ENCODE measurements at places on chromosomes 2 and 18.

- no peak for DNase-seq
These were observed 737.2 kb upstream of the HS6ST1 start for GRCh38 chr2:129055824-129056223.

DNA sequence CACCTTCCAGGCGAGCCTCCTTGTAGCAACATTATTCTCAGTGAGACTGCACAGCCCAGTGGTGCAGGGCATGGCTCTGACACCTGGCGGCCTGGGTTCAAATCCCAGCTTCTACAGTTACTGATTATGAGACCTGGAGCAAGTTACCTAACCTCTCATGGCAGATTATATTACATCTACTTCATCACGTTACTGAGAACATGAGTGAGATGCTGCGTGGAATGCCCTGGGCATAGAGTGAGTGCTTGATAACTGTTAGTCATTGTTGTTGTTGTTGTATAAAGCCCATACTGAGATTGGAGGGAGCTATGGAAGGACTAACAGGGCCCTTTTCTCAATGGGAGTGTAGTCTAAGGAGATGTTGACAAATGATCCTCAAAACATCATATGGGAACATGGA lies 18.7 kb downstream of the PLCD4 start:
- DNase-seq: no peak

DNA sequence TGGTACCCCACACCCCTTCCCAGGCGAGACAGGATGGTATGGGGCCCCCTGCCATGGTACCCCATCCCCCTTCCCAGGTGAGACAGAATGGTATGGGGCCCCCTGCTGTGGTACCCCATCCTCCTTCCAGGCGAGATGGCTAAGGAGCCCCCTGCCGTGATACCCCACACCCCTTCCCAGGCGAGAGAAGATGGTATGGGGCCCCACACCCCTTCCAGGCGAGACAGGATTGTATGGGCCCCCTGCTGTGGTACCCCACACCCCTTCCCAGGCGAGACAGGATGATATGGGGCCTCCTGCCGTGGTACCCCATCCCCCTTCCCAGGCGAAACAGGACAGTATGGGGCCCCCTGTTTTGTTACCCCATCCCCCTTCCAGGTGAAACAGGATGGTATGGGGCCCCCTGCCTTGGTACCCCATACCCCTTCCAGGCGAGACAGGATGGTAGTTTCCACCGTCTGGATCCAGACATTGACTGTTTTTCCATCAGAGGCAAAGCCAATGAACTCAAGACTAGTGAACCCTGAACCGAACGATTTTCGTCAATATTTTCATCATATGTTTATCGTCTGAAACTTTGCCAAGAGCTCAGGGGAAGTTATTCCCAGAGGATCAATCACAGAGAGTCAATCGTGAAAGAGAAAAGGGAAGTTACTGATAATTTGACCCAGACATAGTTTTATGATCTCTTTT lies 75.0 kb downstream of the MYCN start:
- DNase-seq: no peak

GRCh38 chr2:225468131-225468530 lies 68.6 kb downstream of the NYAP2 start:
- no peak for DNase-seq

DNA sequence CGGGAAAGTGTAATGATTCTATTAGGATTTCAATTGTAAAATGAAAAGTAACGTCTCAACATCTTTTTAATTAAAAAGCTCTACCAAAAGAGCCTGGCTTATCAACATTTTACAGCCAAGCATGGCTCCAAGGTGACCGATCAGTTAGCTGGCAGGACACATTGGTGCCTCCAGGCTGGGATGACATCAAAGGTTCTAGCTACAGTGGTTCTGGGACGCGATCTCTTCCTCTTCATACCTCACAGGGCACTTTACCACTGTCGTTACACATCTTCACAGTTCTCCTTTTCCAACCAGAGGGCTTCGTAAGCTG lies 693 bp downstream of the ORC2 start:
- DNase-seq: no peak

DNA sequence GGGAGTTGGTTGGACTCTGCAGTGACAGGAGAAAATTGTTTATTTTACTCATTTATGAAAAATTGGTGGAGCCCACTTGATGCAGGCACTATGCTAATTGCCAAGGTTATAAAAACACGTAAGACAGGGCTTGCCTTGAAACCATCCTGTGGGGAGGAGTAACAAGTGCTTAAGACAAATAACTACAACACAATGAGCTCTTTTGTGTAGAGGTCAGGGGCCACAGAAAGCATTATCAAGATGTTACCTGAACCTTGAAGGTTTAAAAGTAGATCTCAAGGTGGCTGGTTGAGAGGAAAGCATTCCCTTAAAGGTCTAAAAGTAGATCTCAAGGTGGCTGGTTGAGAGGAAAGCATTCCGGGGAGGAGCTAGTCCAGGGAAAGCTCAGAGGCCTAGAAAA lies 381.8 kb upstream of the POU3F3 start:
- DNase-seq: no peak

- no peak for DNase-seq
These were observed 35.6 kb upstream of the DYNC2LI1 start for GRCh38 chr2:43738257-43738656.

- DNase-seq: no peak
These were observed 631 bp downstream of the GYPC start for GRCh38 chr2:126656431-126657147.

GRCh38 chr2:69993708-69994107 lies 32.3 kb upstream of the ASPRV1 start:
- DNase-seq: no peak

- no peak for DNase-seq
These were observed 37.6 kb downstream of the PROC start for GRCh38 chr2:127455566-127456493.

DNA sequence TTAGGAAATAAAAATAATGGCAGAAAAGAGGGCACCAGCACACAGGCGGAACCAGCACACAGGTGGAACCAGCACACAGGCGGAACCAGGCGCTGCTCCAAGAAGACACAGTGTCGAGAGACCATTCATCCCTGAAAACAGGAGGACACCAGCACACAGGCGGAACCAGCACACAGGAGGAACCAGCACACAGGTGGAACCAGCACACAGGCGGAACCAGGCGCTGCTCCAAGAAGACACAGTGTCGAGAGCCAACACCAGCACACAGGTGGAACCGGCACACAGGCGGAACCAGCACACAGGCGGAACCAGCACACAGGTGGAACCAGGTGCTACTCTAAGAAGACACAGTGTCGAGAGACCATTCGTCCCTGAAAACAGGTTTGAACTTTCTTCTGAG lies 115.5 kb upstream of the TMEM18 start:
- no peak for DNase-seq

GRCh38 chr2:108594132-108594981 lies 60.1 kb downstream of the LIMS1 start:
- DNase-seq: no peak

- no peak for DNase-seq
These were observed 44.6 kb downstream of the SCN7A start for GRCh38 chr2:166449439-166449838.

- DNase-seq: peak; percentile 11
These were observed 69.9 kb upstream of the DLX2 start for GRCh38 chr2:172172513-172173173.

DNA sequence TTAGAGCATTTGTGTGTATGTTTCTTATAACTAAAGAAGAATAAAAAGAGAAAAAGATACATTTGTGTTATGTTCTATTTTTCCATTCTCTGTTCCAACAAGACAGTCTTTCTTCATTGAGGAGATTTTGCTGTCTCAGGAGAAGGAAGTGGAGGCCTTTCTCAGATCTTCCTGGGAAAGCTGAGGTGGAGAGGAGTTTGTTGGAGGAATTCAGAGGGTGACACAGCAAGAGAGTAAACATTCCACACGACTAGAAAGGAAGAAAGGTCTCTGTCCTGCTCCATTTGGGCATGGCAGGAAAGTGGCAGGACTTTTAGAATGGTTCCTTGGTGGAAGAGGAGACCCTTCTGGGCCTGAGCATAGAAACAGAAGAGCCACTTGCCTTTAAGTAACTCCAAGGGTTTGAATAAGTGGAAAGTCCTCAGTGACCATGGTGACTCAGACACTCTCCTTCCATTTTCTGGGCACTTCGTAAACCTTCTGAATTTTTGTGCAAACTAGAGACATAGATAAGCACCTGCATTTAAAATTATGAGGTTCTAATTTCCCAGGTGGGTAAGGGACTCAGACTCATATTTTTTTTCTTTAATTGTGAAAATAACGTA lies 52.3 kb upstream of the COL5A2 start:
- DNase-seq: no peak

DNA sequence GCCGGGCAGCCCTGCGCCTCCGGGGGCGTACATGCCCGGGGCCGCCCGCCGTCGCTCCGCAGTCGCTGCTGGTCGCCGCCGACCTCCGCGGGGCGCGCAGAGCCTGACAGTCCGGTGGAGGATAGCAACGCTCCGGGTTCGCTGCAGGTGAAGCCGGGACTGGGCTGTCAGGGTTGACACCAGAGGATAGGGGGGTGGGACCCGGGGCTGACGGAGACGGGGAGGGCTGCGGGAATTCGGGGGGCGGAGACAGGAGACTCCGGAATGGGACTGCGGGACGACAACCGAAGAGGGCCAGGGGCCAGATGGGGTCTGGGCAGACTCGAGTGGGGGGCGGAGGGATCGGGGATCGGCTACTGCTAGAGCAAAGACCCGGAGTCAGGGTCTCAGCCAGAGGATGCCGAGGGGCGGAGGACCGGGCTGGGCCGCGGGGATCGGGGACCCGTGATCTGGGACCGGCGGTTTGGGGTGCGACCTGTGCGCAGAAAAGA lies 403 bp downstream of the TMEM127 start:
- DNase-seq: no peak

GRCh38 chr2:55985406-55985805 lies 61.8 kb upstream of the EFEMP1 start:
- no peak for DNase-seq

DNA sequence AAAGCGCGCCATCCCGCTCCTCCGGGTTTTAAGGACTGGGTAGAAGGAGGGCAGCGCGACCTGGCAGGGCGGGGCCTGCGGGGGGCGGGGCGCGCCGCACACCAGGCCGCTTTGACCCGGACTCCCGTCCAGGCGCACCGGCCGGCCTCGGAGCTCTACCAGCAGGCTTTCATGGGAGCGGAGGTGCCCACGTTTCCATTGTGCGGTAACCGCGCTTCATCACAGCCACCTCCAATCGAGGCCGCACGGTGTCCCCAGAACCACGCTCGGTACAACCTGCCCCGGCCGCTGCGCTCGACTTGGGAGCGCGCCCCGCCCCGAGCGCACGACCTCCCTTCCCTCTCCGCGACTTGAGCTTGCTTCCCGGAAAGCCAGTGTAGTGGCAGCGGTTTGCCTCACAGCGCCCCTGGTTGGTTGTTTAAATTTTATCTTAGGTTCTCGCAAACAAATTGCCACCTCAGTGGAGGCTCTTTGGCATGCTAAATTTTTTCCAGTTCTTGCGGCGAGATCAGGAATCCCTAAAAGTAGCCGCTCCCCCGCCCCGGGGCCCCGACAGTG lies 280 bp upstream of the CYP1B1 start:
- DNase-seq: peak; percentile 44

DNA sequence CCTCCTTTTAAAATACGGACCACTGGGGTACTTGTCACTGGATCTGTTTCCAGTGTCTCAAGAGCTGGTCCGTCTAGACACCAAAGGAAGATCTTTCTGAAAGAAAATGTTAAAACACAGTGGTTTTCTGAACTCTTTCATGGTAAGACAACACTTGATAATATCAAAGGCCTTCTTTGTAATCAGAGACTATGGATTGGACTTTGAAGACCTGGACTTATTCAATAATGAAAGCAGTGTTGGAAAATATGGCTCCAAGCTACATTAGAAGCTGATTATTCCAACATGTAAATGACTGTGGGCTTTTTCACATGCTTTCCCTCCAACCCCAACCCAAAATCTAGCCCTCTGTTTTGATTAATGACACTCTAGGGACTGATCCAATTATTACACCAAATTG lies 329.4 kb upstream of the LYPD1 start:
- DNase-seq: no peak

- DNase-seq: no peak
These were observed 5.8 kb downstream of the DLX2 start for GRCh38 chr2:172096626-172097547.

DNA sequence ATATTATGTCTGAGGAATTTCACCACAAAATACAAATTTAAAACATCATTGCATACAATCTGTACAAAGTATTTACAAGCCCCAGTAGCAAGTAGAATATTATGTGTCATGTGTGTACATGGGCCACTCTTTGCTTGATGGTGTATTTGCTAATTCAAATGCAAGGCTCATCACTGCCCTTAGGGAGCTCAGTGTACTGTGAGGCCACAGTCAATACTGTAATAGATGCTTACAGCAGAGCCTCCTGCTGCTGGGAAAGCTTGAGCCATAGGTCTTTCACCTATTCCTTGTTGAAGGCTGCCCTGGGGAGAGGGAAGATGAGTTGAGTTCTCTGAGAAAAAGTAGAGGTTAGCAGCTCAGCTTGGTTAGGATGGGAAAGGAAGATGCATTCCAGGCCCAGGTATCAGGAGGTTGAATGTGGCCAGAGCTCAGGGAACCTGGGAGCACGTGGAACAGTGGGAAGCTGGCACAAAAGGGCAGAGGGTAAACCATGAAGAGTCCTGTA lies 189.6 kb downstream of the LRP1B start:
- no peak for DNase-seq

- DNase-seq: no peak
These were observed 40.2 kb downstream of the SNED1 start for GRCh38 chr2:241038374-241039180.

GRCh38 chr2:84694088-84694622 lies 177.9 kb downstream of the DNAH6 start:
- no peak for DNase-seq

DNA sequence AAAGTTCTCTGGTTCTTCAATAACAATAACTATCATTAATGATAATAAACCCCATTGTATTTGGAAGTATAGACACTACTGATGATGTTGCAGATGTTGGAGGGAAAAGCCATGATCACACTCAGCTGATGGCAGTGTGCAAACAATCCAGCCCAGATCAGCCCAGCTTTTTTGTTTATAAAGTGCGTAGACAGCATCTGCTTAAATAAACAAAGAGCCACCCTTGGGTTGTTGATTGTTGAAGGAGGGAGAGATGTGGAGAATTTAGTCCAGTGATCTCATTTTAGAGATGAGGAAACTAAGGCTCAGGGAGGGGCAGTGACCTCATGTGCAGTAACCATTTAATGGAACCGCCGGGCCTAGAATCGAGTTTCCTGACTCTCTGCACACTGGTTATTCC lies 56.0 kb upstream of the MEX3C start:
- no peak for DNase-seq

DNA sequence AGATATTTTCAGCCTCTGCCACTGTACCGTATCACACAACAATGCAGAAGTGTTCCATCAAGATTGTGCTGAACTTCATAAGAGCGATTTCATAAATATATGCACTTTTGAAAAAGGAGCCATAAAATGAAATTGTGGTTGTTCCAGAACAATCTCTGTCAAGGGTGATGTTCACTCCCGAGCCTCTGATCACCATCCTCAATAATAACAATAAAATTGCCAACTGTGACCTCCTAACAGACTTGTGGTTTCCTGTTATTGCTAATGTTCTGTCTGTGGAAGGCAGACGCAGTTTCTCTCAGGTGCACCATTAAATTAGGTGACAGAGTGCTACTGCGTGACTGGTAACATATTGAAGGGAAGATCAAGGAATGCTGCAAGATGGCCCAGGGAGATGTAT lies 383.7 kb downstream of the SOCS6 start:
- DNase-seq: no peak
